Right lung (tissue), 10 donors: ENCODE measurements at places on chromosomes 1 and 21. TPM values are rescaled to one million over a fixed set of nuclear protein-coding genes. Genes with fewer than 3 reads are reported as not detected.

The ICOSLG gene
- polyA plus RNA-seq: 1.5 TPM

GRCh38 chr1:223426936-223427335 is 33.7 kb downstream of the CCDC185 start:
- no peak for DNase-seq

- DNase-seq: no peak
Observed at GRCh38 chr1:194296201-194296600, 1109.8 kb upstream of the B3GALT2 start.

- no peak for DNase-seq
Observed at GRCh38 chr21:41431788-41432548, 5.9 kb downstream of the MX1 start.

- DNase-seq: no peak
Observed at GRCh38 chr1:89201106-89201794, 2.5 kb upstream of the GBP4 start.

DNA sequence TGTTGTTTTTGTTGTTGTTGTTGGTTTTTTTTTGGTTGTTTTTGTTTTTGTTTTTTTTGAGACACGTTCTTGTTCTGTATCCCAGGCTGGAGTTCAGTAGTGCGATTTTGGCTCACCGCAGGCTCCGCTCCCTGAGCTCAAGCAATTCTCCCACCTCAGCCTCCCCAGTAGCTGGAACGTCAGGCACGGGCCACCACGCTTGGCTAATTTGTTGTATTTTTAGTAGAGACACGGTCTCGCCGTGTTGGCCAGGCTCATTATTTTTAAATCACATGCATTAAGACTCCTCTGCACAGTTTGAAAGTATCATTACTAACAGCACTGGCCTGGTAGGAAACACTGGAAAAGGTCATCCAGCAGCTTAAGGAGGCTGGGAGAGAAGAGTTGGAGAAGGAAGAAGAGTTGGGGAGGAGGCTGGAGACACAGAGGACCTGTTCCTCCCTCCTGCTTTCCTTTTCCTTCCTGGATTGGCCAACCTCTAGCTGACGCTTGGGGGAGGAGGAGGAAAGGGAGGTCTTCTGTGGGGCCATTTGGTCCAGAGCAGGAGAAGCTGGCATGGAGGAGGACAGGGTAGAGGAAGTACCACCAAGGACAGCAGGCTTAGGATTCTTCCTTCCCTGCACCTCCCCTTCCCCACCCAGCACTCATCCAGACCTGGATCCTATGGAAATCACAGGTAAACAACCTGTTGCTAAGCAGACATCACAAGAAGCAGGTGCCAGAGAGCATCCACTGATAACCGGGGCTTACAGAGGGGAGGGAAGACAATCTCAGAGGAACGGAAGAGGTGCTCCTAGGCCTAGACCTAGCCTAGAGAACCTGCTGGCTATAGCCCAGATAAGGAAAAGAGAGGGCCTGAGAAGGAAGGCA is 71.9 kb upstream of the GOLT1A start:
- DNase-seq: no peak

DNA sequence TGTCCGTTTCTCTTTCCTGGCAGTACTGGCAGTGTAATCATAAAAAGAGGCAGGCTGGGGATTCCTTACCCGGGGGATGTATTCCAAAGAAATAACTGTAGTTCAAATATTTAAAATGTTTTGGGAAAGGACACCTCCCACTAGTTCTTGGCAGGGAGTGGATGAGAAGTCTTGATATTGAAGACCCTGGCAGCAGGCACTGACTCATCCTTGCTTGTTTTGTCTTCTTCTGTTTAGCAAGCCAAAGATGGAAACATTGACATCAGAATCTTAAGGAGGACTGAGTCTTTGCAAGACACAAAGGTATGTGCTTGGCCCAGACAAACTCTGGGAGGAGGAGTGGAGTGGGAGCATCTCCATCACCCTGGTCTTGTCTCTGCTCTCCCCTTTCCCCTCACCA is 639 bp downstream of the IL20 start:
- no peak for DNase-seq

GRCh38 chr21:20800106-20800505 is 198.1 kb upstream of the NCAM2 start:
- no peak for DNase-seq

- no peak for DNase-seq
Observed at GRCh38 chr1:227215863-227216510, 102.3 kb downstream of the CDC42BPA start.

- no peak for DNase-seq
Observed at GRCh38 chr1:165114889-165115285, 241.6 kb downstream of the LMX1A start.

The SHISA4 gene
- 18.5 TPM for polyA plus RNA-seq

DNA sequence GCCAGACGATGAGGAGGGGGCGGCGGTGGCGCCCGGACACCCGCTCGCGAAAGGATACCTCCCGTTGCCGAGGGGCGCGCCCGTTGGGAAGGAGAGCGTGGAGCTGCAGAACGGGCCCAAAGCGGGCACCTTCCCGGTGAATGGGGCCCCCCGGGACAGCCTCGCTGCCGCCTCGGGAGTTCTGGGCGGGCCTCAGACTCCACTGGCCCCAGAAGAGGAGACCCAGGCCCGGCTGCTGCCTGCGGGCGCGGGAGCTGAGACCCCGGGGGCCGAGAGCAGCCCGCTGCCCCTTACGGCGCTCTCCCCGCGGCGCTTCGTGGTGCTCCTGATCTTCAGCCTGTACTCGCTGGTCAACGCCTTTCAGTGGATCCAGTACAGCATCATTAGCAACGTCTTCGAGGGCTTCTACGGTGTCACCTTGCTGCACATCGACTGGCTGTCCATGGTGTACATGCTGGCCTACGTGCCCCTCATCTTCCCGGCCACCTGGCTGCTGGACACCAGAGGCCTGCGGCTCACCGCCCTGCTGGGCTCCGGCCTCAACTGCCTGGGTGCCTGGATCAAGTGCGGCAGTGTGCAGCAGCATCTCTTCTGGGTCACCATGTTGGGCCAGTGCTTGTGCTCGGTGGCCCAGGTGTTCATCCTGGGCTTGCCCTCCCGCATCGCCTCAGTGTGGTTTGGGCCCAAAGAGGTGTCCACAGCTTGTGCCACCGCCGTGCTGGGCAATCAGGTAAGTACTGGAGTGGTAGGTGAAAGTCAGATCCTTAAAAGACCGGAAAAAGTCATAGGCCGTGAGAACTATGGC is 588 bp downstream of the FLVCR1 start:
- no peak for DNase-seq

DNA sequence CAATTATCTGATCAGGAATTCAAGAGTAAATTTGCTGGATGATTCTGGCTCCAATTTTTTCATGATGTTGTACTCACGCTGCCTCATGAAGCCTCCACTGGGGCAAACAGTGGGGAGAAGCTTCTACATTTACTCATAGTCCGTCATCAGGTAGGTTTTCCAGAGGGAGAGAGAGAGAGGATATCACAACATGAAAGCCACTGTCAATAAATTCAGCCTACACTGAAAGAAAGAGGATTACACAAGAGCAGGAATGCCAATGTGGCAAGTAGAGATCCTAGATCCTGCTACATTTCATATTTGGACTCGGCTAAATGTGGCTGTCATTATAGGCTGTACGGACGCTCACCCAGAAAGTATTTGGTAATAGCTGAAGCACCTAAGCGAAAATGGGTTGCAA is 819.9 kb downstream of the BRINP3 start:
- DNase-seq: no peak

DNA sequence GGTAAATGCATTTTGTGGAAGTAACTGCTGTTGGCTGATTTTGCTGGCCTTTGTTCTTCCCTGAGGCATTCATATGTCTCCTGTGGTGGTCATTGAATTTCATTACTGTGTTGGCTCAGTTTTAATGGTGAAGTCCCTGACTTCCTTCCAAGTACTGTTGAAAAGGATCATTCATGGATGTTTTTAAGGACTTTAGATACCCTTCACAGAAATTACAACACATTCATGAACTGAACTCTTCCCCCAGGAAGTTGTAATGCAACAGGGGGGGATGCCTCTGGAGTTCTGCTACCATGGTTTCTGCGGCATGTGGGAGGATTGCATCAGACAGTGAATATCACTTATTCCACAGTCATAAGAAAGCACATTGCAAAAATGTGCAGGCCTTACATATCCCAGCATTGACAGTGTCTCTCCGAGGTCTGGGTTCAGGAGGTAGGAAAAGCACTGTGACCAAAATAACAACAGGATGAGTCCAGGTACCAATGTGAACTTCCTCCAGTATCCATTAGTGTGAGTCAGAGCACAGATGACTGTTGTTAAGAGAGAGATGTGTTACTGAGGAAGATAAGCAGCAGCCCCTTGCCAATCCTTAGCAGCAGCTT is 2.1 kb upstream of the RAB3GAP2 start:
- no peak for DNase-seq

DNA sequence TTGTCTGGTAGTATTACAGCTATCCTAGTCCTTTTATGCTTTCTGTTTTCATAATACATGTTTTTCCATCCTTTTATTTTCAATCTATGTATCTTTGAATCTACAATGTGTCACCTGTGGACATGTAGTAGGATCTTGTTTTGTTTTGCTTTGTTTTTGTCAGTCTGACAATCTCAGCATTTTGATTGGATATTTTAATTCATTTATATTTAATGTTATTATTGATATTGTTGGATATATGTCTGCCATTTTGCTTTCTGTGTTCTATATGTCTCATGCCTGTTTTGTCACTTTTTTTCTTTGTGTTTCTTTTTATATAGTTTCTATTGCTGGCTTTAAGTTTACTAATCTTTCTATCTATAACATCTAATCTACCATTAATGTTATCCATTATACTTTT is 11.5 kb upstream of the PRSS38 start:
- DNase-seq: no peak

GRCh38 chr21:33712022-33712803 is 69.9 kb downstream of the ITSN1 start:
- no peak for DNase-seq

DNA sequence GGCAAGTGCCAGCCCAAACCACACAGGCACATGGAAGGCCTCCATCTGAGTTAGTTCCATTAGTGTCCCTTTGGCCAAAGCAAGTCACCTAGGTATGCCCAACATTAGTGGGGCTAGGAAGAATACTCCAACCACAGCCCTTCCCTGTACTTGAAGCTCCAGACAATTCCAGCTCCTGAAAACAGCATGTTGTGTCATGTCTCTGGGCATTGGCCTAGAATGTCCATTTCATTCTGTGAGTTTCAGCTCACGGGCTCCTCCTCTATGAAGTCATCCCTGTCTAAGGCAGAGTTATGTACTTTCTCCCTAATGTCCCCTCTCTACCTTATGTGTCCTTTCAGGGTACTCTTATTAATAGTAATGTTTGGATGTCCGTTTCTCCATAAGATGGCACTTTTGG is 96.5 kb upstream of the SPATA6 start:
- no peak for DNase-seq

The APOBEC4 gene
- polyA plus RNA-seq: 2.1 TPM

- DNase-seq: no peak
Observed at GRCh38 chr1:235018720-235019444, 109.8 kb downstream of the TOMM20 start.

The USH2A gene
- polyA plus RNA-seq: 0.06 TPM

The COG2 gene
- polyA plus RNA-seq: 31.3 TPM

The HIVEP3 gene
- 7.6 TPM for polyA plus RNA-seq

GRCh38 chr1:52636721-52637695 is 4.0 kb downstream of the SHISAL2A start:
- no peak for DNase-seq

DNA sequence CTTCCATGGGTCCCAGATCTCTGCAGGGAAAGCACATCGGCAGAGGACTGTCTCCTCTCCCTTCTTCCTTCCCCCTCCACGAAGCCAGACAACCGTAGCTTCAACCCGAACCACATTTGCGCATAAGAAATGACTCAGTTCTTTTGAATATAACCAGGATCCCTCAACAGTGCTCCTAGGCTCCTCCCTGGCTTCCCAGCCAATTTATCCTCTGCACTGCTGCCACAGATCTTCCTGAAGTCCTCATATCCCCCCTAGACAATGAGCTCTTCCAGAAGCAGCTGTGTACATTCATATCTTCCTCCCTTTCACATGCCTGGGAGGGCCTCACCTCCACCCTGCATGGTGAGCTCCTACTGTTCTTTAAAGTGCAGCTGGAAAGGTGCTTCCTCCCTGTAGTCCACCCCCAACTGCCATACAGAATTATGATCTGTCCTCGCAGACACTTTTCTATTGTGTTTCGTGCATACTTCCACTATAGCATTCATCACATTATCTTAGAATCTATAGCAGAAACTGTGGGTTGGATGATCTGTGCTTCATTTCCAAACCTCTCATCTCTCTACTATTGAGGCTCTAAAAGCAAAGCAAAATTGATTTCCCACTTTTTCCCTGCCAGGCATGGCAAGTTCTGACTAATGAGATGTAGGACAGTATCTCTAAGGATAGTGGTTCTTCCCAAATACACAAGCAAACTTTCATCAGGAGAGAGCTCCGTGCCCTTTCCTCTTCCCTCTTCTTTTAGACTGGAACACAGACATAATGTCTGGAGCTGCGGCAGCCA is 179.3 kb upstream of the HMGB4 start:
- DNase-seq: no peak

DNA sequence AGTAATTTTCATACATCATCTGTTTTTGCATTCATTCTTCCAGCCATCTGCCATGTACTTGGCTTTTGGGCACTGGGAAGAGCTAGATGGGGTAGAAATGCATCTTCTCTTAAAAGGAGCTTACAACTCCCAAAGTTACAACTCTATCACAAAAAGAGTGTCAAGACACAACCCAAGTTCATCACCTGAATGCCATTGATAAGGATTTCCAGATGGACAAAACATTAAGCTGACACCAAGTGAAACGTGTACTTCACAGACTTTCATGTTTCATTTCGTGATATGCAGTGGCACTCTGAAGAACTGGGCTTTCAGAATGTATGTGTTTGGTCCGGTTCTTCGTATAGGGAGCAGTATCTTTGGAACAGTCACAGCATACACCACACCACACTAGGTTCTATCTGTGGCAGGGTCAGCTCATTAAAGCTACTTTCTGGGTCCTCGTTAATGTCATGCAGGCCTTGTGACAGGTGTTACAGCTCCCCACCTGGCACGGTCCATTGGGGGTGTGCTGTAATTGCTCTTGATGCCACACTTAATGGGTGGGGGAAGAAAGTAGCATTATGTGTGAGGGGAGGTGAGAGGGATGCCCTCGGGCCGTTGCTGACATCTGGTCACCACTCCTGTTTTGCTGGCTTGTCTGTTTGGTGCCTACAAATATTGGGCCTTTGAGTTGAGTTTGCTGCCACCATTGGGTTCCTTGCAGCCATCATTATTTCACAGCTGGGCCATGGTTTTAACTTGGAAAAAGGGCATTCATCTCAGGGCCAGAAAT is 164.9 kb downstream of the NFIA start:
- DNase-seq: no peak

The ATP5PO gene
- polyA plus RNA-seq: 292 TPM

The TACSTD2 gene
- 16.0 TPM for polyA plus RNA-seq
